ENCODE measurements at places on chromosomes 7 and 10. TPM values are rescaled to one million over a fixed set of nuclear protein-coding genes. Genes with fewer than 3 reads are reported as not detected.
A peak's percentile ranks its signal among the peaks of the same experiment; 100 is the strongest.

DNA sequence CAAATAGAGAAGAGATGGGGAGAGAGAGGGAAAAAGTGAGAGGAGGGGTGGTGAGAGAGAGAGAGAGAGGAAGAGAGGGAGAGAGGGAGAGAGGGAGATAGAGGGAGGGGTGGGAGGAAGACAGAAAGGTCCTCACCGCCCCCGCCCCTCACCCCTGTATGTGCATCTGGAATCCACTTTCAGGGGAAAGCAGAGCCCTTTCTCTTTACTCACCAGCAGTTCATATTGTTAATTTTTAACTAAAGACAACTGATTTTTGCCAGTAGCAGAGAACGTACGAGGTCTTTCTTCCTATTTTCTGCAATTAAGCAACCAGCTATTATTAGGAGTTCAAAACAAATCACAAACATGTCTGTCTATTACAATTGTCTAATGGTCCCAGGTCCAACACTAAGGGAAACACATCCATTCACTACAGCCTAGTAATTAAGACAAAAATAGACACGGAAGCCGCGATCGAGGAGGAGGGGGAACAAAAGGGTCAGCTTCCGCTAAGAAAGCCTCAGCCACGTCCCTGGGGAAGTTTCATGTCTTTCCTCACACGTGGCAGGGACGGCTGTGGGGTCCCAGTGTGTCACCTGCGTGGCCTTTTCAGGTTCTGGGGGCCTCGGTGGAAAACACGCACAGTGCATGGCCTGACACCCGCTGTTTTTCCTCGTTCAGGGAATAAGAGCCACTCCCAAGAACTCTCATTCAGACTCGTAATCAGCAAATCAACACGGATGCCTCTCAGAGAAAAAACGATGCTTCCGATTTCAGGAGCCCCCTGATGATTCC lies 572.0 kb downstream of the PTPRN2 start:
- peak overlapping the region; percentile 45 for H3K4me3 ChIP-seq
- no peak for DNase-seq
- no peak overlapping the region for H3K27ac ChIP-seq
- peaks cover 41% of the 10 kb centered on the region for H3K4me1 ChIP-seq
- H3K27me3 ChIP-seq = no peaks in the 10 kb centered on the region

DNA sequence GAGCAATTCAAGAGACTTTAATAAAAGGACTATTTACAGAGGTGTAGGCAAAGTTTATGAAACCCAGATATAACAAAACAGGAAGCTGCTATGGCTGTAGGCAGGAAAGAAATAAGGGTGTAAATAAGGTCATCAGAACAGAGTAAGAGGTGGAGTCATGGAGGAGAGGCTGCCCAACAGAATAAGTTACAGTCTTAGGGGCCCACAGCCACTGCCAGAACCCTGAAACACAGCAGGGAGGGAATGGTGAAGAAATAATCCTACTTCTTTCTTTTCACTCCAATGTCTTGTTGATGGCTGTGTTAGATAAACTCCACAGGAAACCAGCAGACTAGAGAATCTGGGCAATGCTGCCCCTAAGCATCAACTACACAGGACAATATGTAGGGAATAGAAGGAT lies 155.8 kb upstream of the TAC1 start:
- H3K4me3 ChIP-seq = no peak overlapping the region
- H3K27ac ChIP-seq = no peak overlapping the region

DNA sequence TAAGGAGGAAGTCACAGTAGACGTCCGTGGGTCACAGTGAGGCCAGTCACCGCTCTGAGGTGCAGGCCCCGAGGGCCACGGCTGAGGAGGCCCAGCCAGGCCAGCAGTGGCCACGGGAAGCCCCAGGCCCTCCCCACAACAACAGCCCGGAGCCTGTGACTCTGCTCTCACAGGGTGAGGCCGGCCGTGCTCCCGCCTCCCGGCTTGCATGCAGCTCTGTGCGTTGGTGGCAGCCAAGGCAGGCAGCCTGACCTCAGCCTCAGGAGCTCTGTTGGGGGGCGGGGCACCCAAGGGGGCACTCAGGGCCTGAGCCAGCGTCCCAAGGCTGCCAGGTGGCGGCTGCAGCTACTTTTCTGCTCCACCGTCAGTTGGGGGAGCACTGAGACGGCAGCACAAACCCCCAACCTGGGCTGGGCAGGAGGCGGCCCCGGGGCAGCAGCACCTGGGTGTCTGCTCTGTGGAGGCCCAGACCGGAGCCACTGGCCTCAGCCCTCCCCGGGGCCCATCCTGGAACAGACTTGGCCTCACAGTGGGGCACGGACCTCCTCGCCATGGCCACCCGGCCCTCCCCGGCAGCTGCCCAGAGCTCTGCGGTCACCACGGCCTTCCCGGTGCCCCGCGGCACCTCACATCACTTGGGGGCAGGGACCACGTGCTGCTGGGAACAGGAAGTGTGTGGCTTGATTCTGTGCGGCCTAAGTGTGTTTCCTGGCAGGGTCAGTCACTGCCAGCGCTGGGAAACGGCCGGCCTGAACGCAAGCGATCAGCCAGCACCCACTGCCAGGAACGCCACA lies 13.3 kb downstream of the CYP2W1 start:
- no peak overlapping the region for H3K27ac ChIP-seq
- H3K4me3 ChIP-seq = no peak overlapping the region
- no peaks in the 10 kb centered on the region for H3K36me3 ChIP-seq
- H3K4me1 ChIP-seq = peaks cover 10% of the 10 kb centered on the region
- no peaks in the 10 kb centered on the region for H3K27me3 ChIP-seq

- no peak for DNase-seq
- H3K27ac ChIP-seq = no peak overlapping the region
Measured at GRCh38 chr7:118844748-118845147, 620.2 kb downstream of the ANKRD7 start.

- no peak for DNase-seq
- no peak overlapping the region for H3K27ac ChIP-seq
- H3K4me1 ChIP-seq = no peaks in the 10 kb centered on the region
- no peak overlapping the region for H3K4me3 ChIP-seq
- no peaks in the 10 kb centered on the region for H3K27me3 ChIP-seq
Measured at GRCh38 chr10:11678074-11678793, 63.9 kb upstream of the ECHDC3 start.

DNA sequence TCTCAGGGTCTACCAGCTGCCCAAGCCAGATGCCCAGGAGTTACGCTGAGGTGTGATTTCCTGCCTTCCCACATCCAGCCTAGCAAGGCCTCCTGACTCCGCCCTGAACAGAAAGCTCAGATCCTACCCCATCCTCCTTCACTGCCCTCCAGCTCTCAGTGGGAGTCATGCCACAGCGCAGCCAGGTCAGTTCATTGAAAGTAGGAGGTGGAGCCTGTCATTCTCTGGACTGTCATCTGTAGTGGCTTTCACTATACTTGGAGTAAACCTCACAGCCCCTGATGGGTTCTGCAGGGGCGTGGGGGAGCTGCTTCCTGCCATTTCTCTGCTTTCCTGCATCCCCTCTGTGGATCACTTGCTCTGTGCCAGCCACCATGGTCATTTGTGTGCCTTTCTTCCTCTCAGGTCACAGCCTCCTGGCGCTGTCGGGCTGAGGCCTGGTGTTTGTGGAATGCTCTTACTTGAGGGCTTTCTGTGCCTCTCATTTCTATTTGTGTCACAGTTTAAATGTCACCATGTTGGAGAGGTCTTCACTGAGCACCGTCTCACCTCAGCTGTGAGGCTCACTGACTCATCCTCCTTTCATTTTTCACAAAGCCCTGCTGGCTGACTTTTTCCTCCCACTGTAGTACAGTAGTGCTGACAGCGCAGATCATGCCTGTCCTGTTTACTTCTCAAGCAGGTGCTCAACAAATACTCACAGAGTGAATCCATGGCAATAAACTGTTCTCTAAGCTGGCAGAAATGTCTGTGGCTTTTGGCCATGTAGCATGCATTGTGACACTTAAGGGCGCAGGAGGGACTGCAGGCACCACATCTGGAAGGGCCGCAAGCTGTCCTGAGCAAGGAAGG lies 61.0 kb upstream of the TMEM248 start:
- H3K4me1 ChIP-seq = peaks cover 2% of the 10 kb centered on the region
- H3K36me3 ChIP-seq = no peaks in the 10 kb centered on the region
- no peak overlapping the region for H3K27ac ChIP-seq
- DNase-seq = peak; percentile 15
- H3K4me3 ChIP-seq = no peak overlapping the region
- no peaks in the 10 kb centered on the region for H3K27me3 ChIP-seq

DNA sequence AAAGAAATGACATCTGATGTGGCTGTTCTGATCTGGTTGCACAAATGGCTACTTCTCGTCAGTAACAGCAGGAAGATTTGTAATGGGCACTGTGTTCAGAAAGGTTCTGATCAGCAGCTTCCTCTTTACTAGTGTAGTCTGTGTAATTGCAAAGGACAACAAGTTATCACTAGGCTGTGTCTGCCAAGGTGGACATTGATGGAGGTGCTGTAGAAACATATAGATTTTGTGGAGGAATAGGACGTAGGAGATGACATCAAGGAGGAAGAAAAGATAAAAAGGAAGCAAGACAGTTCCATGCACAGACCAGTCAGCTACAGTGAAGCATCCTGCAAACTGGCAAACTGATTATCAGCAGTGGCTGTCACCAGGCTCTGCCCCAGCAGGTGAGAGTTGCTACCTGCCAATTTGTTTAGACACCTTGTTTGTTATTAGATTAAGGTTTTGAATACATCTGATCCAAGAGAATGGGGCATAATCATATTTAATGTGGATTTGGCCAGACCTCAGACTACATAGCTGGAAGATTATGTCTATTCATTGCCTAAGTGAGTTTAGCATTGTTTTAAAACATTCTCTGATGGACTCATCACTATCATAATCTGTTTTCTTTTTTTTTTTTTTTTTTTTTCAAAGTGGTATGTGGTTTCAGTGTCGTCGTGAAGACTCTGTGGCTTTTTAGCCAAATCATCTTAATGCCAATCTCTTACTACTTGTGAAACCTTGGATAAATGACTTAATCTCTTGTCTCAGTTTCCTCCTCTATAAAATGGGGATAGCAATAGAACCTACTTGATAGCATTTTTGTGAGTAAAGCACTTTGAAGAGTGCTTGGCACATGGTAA lies 417.9 kb upstream of the LRGUK start:
- no peaks in the 10 kb centered on the region for H3K4me1 ChIP-seq
- H3K27me3 ChIP-seq = no peaks in the 10 kb centered on the region
- H3K36me3 ChIP-seq = no peaks in the 10 kb centered on the region
- H3K4me3 ChIP-seq = no peak overlapping the region
- DNase-seq = no peak

DNA sequence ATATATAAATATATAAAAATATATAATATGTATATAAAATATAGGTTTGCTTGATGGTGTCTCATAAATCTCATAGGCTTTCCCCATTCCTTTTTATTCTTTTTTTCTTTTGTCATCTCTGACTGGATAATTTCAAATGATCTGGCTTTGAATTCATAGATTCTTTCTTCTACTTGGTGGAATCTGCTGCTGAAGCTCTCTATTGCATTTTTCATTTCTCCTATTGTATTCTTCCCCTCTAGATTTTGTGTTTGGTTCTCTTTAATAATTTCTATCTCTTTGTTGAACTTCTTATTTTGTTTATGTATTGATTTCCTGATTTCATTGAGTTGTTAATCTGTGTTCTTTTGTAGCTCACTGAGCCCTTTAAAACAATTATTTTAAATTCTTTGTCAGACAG lies 629.4 kb downstream of the GALNT17 start:
- no peaks in the 10 kb centered on the region for H3K4me1 ChIP-seq
- H3K4me3 ChIP-seq = no peak overlapping the region
- no peak overlapping the region for H3K27ac ChIP-seq
- H3K36me3 ChIP-seq = no peaks in the 10 kb centered on the region

DNA sequence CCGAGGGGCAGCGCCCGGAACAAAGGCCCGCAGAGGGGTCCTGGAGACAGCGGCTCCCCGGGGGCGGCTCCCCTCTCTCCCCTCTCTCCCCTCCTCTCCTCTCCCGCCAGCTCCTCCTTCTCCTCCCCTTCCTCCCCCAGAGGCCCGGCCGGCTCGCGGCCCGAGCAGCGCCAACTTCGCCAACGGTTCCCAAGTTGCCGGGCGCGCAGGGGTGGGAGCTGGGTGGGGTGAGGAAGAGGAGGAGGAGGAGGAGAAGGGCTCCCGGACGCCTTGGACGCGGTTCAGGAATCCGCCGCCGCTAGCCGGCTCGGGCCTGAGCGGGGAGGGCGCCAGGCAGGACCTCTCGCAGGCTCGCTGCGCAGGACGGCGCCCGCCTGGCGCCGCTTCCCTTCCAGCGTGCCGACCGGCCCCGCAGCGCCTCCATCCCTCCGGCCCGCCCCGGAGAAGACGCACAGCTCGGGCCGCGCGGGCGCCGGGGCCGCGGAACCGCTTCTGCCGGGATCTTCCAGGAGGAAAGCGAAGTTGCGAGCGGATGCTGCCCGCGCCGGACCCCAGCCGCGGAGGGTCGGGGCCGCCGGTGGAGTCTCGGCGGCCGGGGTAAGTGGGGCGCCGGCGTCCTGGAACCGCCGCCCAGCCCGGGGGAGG lies at the start of gene CHST3:
CHST3 (plus strand) TSS at position 298 of the 645 bp plus-strand sequence. CDS start 41,448 bp downstream, outside the sequence.
- H3K4me3 ChIP-seq = peak within 1 kb of the TSS; percentile 77
- H3K27ac ChIP-seq = no peak within 1 kb of the TSS
- H3K27me3 ChIP-seq = peaks cover 49% of the 10 kb centered on the region
- peak; percentile 82 for DNase-seq

DNA sequence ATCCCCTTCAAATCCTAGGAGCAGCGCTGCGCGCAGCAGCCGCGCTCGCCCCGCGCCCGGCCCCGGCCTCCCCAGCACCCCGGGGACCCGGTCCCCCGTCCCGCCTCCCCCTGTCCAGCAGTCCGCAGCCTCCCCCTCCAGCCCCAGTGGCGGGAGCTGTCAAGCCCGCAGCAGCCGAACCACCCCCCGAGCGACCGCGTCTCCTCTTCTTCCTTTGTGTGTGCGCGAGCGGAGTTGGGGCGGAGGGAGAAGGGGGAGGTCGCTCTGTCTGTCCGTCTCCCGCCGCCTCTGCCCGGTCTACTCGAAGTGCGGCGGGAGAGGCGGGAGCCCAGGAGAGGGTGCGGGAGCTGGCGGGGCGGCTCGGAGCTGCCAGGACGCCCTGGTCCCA lies 375 bp upstream of the CHN2 start:
- no peaks in the 10 kb centered on the region for H3K36me3 ChIP-seq
- peaks cover 92% of the 10 kb centered on the region for H3K27me3 ChIP-seq
- no peak overlapping the region for H3K27ac ChIP-seq
- peaks cover 14% of the 10 kb centered on the region for H3K4me1 ChIP-seq
- H3K4me3 ChIP-seq = peak overlapping the region; percentile 72
- peak; percentile 72 for DNase-seq

- no peaks in the 10 kb centered on the region for H3K36me3 ChIP-seq
- H3K4me1 ChIP-seq = no peaks in the 10 kb centered on the region
- no peaks in the 10 kb centered on the region for H3K27me3 ChIP-seq
- H3K27ac ChIP-seq = no peak overlapping the region
Measured at GRCh38 chr10:33314811-33315561, 19.5 kb downstream of the NRP1 start.

GRCh38 chr10:127940866-127941640 lies 34.1 kb downstream of the PTPRE start:
- H3K27ac ChIP-seq = no peak overlapping the region
- no peak for DNase-seq
- H3K36me3 ChIP-seq = no peaks in the 10 kb centered on the region
- H3K4me3 ChIP-seq = no peak overlapping the region

Gene AGAP5
- 8.3 TPM for total RNA-seq

Gene WIPF3
- 5.2 TPM for total RNA-seq

Gene TEX36
- not detected for total RNA-seq

Gene IL2RA
- not detected for total RNA-seq

Gene LRRTM3
- 0.03 TPM for total RNA-seq

Gene RBM33
- 48.6 TPM for total RNA-seq

Gene FIGNL1
- total RNA-seq = 45.0 TPM

Gene NKX1-2
- total RNA-seq = not detected

Gene OR13A1
- total RNA-seq = 1.5 TPM

Gene PRRT4
- total RNA-seq = not detected

Gene TAS2R4
- 2.2 TPM for total RNA-seq

Gene CPA2
- total RNA-seq = 0.65 TPM

Gene LIPK
- not detected for total RNA-seq

Gene SLC26A5
- not detected for total RNA-seq

Gene ZNF248
- not detected for total RNA-seq

Gene NUTM2A
- total RNA-seq = 0.69 TPM

All from neural progenitor cell (in vitro differentiated cells).